ENCODE measurements at places on chromosomes 7 and 10.

- DNase-seq, result no peak
Measured at GRCh38 chr10:58593008-58593407, 80.3 kb downstream of the BICC1 start.

- no peak for DNase-seq
Measured at GRCh38 chr10:3961082-3961481, 176.1 kb upstream of the KLF6 start.

GRCh38 chr10:97355571-97355975, 21.0 kb upstream of the FRAT2 start:
- no peak for DNase-seq

GRCh38 chr10:20871970-20872369, 25.1 kb downstream of the NEBL start:
- no peak for DNase-seq

DNA sequence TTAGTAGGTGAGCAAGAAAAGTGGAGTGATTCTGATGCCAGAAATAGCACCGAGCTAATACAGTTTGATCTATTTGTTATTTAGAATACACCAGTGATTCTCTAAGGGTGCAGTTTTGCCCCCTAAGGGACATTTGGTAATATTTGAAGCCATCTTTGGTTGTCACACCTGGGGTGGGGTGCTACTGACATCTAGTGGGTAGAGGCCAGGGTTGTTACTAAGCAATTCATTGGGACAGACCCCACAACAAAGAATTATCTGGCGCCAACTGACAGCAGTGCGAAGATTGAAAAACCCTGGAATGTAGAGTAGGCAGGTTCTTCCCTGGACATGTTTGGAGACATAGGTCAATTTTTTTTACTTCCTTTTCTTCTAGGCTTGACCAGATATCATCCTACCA, 14.6 kb downstream of the PALS2 start:
- DNase-seq, result peak; percentile 23

GRCh38 chr7:2986561-2986960, 57.1 kb downstream of the CARD11 start:
- DNase-seq, result no peak

DNA sequence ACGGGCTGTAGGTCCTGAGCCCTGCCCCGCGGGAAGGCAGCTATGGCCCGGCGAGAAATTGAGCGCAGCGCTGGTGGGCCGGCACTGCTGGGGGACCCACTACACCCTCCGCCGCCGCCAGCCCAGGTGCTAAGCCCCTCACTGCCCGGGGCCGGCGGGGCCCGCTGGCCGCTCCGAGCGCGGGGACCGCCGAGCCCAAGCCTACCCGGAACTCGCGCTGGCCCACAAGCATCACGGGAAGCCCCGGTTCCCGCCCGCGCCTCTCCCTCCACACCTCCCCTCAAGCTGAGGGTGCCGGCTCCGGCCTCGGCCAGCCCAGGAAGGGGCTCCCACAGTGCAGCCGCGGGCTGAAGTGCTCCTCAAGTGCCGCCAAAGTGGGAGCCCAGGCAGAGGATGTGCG, 5.5 kb upstream of the CACUL1 start:
- no peak for DNase-seq

DNA sequence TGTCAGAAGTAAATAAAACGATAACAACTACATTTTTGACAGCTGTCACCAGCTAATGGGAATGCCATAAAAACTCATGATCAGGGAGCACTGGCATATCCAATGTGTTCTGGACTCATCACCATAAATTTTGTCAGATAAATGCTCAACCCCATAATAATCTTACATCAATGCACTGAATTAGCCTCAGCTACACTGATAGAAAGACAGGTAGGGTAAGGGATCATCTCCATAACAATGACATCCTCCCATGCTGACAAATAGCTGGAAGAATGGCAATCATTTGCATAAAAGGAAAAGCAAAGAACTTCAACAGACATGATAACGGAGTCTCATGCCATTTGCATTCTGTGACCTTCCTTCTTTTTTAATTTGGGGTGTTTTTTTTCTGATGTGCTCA, 352.8 kb upstream of the PFKP start:
- no peak for DNase-seq

GRCh38 chr7:123047955-123048354, 52.5 kb upstream of the TAS2R16 start:
- DNase-seq, result no peak

- DNase-seq, result no peak
Measured at GRCh38 chr7:1028775-1029636, 15.3 kb upstream of the GPR146 start.

GRCh38 chr10:101464599-101464998, 110.6 kb downstream of the BTRC start:
- DNase-seq, result no peak

GRCh38 chr10:86373251-86373650, 6.7 kb upstream of the GRID1 start:
- no peak for DNase-seq

- no peak for DNase-seq
Measured at GRCh38 chr10:114967071-114967470, 29.1 kb downstream of the TRUB1 start.
